ENCODE measurements at places on chromosomes 1 and 21.

GRCh38 chr21:33984021-33984481 is 68.4 kb upstream of the ATP5PO start:
- DNase-seq, result no peak

DNA sequence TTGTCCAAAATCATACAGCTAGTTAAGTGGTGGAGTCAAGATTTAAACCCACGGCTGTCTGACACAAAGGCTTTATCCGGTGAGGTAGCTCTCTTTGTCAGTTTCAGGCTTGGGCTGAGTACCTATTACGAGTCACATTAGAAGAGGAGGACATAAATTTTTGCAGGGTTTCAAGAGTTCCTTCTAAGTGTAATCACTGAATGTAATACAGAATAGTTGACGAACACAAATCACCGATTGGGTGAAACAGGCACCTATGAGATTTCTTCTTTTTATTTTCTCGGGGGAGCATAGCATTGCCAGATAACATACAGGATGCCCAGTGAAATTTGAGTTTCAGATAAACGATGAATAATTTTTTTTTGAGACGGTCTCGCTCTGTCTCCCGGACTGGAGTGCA is 847 bp downstream of the PSMD4 start:
- no peak for DNase-seq

GRCh38 chr1:60842304-60842703 is 240.1 kb upstream of the NFIA start:
- no peak for DNase-seq

- no peak for DNase-seq
Observed at GRCh38 chr1:200042119-200042551, 14.6 kb downstream of the NR5A2 start.

DNA sequence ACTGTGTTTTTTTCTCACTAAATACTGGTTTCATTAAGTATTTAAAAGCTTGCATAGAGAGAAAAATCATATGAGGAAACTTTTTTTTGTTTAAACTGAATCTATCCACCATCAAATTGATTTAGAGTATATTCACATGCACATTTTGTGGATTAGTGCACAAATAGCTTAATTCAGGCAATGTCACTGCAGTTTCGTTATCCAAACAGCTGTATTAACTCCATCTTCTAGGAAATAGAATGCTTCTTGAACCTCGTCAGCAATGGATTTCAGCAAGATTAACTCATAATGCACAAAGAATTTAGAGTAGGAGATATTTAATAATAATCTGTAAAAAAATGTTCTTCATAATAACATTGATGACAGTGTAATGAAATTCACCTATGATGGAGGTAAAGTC is 37.5 kb downstream of the NEXN start:
- no peak for DNase-seq

DNA sequence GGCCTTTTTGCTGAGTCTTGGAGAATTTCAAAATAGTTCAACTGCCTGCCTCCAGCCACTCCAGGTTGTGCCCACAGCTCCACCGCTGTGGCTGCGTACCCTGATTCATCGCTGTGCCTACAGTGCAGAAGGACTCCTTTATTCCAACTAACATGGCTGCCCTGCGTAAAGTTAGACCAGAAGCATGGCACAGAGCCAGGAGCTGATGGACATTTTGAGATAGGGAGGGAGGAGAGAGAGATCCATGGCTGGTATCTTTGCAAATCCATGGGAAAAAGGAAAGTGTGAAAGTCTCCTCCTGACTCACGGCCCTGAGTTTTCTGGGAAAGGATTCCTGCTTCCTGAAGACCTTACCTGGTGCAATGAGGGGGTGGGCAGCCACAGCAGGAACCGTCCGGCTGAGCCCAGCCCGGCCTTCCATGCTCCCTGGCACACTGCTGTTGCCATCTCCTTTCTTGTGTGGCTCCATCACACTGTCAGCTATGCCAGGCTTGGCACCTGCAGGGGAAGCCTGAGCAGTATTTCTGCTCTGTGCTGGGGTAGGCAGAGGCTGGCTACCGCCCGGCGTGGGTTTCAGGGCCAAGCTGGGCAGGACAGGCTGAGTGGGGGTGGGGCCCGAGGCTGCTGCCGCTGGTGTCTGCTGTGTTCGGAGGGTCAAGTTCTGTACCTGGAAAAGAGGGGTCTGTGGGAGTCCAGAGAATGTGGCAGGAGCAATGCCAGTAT is 46.0 kb upstream of the A3GALT2 start:
- no peak for DNase-seq

DNA sequence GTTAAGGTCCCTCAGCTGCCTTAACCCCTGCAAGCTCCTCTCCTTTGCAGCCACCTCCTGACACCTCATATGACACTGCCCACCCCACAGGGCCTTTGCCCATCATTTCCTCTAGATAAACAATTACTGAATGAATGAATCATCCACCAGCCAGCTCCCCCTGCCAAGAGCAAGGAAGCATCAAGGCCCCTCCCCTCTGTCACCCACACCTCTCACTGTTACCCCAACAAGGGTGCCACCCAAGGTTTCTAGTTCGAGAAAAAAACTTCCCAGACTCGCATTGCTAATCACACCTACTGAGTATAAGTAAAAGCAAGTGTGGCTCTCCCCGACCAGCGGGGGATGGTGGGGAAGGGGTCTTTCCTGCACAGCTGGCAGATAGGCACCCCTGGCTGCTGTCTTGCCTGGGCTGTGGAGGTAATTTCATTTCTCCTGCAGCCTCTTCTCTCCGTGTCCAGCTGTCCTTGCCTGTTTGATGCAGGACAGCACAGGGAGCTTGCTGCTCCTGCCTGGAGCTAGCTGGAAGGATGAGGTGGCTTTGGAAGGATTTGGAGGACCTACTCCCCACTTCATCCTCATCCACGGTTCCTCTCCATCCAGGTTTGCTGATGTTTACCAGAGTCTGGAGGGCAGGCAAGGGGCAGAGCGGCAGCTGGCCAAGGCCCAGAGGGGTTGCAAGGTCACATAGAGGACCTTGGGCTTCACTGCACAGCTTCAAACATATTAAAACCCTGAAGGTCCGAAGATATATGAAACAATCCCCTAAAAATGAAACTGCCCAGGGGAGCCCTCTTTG is 33.1 kb upstream of the LBR start:
- DNase-seq, result no peak

GRCh38 chr1:232511172-232511571 is 118.8 kb downstream of the SIPA1L2 start:
- DNase-seq, result no peak

DNA sequence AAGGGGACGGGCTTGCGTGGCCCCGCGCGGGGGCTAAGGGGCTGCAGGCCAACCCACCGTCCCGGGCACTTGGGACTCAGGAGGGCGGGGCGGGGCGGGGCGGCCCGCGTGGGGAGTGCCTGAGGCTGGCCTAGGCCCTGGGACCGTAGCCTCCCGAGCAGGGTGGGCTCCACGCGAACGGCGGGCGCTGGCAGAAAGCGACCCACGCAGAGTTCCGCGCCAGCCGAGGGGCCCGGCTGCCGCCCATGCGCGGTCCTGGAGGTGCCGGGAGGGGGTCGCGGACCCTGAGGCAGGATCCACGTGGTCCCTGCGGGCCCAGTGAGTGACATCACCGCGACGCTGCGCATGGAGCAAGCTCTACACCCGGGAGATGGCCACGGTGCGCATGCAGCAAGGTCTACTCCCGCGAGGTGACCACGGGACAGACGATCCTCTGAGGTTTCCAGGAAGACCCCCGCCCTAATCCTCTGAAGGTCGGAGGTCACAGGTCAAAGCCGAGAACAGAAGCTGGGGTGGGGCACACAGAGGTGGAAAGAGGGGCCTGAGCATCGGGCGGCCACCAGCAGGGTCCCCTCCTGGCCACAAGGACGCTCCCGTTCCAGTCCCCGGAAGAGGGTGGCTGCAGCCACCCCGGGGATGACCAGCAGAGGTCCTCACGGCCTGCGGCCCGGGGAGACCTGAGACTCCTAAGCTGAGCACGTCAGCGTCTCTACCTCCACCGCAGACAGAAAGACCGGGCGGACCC is 13.5 kb upstream of the SLC19A1 start:
- peak; percentile 82 for DNase-seq

GRCh38 chr1:174158767-174159251 is 511 bp upstream of the RABGAP1L start:
- DNase-seq, result no peak

DNA sequence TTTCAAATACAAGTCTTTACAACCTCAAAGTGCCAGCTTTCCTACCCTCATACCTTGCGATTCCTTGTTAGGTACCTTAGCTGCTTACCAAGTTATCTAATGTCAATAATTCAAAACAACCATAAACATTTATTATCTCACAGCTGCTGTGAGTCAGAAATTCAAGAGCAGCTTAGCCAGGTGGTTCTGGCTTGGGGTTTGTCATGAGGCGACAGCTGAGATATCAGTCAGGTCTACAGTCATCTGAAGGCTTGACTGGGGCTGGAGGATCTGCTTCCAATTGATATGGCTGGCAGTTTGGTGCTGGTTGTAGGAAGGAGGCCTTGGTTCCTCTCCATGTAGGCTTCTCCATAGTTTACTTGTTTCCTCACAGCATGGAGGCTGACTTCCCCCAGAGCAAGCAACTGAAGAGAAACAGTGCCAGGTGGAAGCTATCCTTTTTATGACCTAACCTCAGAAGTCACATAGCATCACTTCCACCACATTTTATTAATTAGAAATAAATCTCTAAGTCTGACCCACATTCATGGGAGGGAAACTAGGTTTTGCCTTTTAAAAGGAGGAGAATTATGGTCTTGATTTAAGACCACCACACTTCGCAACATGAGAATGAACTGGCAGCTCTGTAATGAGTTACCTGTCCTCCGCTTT is 103.3 kb upstream of the FGGY start:
- DNase-seq, result no peak

GRCh38 chr1:230464671-230465070 is 38.5 kb upstream of the PGBD5 start:
- DNase-seq, result no peak

DNA sequence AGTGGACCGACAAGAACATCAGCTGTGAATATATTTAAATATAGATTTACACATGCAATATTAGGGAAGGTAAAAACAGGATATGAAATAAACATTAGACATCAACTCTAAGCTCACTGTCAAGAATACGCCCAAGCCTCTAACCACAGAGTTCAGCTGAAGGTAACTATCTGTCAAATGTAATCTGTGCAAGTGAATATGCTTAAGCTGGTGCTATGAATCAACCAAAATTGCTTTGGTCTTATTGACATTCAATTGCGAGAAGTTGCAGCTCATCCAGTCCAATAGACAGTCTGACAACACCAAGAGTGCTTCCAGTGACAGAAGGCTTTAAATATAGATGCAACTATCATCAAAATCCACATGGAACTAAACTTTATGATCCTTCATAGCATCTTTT is 32.3 kb downstream of the USH2A start:
- DNase-seq, result no peak

- DNase-seq, result no peak
Observed at GRCh38 chr21:45833414-45833813, 148.2 kb upstream of the COL6A1 start.

- DNase-seq, result no peak
Observed at GRCh38 chr1:209513226-209513625, 70.3 kb upstream of the CAMK1G start.

- no peak for DNase-seq
Observed at GRCh38 chr1:167088746-167089417, 1.3 kb downstream of the GPA33 start.

DNA sequence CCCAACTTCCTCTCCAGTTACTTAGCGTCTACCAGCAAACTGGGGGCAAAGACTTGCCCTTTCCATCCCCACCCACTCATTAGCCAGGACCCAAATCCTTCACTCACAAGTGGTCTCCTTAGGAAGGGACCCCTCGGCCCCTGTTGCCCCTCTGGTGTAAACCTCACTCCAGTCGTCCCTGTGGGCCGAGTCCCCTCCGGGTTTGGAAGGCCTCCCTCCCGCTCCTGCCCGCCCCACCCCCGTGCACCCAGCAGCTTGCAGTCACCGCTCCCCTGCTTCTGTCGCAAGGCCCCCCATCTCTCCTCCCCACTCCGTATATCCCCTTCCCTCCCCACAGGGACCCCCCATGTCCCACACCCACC is 1.2 kb downstream of the EFHD2 start:
- no peak for DNase-seq

DNA sequence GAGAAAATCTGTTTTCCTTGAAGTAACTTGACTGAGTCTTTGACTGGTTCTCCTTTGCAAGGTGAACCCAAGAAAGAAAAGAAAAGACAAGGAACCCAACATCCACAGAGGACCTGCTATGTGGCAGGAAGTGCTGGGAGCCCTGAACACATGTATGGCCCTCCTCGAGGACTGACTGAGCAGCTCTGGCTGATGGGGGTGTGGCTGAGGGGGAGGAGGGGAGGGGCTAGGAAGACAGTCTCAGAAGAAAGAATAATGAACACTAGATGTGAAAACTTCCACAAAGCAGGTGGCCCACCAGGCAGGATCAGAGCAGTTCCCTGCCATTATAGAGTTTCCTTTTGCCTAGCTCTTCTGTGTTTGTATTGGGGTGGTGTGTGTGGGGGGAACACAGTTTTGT is 26.1 kb downstream of the NENF start:
- no peak for DNase-seq

DNA sequence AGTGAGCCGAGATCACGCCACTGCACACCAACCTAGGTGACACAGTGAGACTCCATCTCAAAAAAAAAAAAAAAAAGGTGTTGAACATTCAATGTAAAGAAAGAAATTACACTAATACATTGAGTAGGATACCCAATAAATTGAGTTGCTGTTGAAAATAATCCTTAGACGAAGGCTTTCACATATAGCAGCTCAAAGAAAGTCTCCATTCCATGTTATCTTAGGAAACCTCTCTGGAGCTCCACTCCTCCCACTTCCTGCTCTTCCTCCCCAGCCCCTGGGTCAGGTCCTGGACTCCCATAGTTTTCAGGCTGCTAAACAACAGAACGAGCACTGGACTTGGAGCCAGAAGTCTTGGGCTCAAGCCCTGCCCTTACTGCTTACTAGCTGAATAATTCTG is 15.6 kb upstream of the CNR2 start:
- DNase-seq, result no peak

DNA sequence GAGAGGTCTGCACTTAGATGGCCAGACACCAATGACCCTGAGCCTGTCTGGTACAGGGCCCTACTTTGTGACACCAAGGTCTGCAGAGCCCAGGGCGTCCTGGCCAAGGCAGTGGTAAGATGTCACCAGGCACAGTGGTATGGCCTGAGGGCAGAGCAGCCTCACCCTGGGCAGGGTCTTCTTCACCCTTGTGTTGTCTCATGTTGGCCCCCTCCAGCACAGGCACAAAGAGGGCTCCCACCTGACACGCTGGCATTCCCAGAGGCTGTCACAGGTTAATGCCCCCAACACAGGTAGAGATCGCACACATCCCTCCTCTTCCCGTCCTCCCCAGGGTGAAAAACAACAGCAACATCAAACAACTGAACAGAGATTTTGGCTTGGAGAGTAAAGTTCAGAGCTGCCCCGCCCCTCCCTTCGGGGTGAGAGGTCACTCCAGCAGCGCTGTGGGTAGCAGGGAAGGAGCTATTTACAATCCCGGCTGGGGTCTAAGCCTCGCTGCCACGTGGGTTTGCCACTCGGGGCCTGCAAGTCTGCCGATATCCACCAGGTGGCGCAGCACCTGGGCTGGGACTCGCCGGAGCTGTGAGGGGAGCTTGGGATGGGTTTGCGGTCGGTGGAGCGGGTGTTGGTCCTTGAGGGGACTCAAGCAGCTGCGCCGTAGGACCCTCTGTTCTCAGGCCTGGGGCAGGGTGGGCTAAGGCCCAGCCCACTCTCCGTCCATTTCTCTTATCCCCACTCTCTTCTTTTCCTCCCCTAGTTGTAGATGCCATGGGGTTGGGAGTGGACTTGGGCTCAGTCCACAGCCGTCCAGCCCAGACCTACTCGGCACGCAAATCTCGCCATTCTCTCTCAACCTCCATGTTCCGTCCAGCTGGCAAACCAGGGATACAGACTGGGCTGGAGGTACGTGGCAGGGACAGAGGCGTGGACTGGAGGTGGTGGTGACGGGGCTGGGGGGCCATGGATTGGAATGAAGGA is 12.7 kb downstream of the EFNA3 start:
- DNase-seq, result peak; percentile 85

GRCh38 chr1:96525657-96526557 is 195.7 kb upstream of the PTBP2 start:
- DNase-seq, result no peak
